Fibroblast of upper back skin (primary cell): ENCODE measurements at places on chromosomes 5 and 9.

- DNase-seq = no peak
Observed at GRCh38 chr5:96788112-96788749, 19.5 kb downstream of the ERAP1 start.

DNA sequence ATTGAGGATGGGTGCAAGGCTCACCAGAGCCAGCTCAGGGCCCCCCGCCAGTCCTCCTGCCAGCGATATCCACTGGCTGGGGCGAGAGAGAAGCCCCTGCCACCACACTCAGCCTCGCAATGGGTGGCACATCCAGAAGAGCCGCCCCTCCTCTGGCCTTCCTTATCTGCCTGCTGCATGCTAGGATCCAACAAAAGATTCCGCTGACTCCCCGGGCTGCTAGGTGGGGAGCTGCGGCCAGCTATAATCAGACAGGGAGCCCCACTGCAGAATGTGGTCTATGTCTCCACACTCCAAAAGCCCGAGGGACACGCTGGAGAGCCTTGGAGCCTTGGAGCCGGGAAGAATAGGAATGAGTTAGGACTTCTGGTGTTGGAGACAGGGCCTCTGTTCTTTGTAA lies 32.8 kb downstream of the COL23A1 start:
- no peak for DNase-seq

DNA sequence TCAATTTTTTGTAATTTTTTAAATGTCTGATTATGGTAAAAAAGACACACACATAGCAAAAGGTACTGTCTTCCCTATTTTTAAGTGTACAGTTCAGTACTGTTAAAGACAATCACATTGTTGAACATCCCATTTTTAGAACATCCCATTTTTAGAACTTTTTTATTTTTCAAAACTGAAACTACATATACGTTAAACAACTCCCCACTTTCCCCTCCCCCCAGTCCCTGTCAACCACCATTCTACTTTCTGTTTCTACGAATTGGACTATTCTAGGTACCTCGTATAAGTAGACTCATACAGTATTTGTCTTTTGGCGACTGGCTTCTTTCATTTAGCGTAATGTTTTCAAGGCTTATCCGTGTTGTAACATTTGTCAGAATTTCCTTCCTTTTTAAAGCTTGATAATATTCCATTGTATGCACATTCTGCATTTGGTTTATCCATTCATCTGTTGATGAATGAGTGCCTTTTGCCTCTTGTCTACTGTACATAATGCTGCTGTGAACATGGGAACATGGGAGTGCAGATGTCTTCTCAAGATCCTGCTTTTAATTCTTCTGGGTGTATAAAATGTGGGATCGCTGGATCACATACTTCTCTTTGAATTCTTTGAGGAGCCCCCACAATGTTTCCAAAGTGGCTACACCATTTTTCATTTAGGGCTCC lies 154.0 kb downstream of the PIK3R1 start:
- no peak for DNase-seq

- DNase-seq = no peak
Observed at GRCh38 chr5:126969548-126969947, 60.8 kb downstream of the MARCHF3 start.

DNA sequence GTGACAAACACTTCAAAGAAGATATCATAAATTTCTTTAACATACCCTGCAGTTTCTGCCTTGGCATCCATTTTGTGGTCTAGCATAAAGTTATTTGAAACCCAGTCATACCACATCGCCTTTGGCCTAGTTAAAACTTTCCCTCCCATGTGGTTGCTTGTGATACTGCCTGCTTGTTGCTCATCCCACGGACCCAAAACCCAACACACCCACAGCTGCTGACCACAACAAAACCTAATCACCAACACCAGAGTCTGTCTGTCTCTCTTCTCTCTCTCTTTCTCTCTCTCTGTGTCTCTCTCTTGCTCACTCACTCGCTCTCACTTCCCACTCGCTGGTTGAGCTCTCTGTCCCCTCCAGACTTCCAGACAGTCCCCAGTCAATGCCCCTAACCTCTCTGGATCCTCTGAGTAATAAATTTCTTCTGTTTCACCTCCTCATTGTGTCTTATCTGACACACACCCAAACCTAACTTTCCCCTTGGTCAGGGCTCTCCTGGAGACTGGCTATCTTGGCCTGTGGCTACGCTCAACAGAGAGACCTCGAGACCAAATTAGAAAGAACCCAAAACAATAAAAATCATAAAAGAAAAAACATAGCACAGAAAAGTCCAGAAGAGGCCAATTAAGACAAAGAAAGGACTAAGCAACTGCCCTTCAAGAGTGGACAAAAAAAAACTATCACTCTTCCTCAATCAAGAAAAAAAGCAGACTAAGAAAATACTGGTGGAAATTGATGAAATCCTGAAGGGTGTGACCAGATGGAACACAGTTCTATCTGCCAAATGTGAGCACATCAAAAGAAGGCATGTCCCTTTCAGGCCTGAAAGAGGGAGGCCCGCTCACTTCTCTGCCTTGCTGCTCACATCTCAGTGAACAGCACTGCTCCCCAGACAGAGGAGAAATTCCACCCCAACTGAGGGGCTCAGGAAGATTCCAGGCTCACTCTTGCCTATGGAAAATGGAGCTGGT lies 41.5 kb downstream of the TTLL11 start:
- DNase-seq = peak; percentile 81

- no peak for DNase-seq
Observed at GRCh38 chr5:55502759-55503158, 32.0 kb downstream of the PLPP1 start.

DNA sequence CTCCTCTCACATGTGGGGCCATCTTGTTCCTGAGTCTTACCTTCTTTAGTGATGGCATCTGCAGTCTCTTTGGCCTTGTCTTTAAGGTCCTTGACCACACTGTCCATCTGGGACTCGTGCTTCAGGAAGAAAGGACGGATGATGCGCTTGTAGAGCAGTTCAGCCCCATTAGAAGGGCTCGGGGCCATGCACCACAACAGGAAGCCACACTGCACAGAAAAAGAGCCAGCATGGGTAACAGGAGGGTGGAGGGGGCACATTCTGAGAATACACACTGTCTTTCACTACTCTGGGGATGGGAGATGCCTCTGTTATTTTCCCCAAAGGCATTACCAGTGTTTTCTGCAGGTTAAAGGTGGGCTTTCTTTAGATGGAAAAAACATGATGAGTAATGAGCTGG lies 25.9 kb downstream of the SRP19 start:
- DNase-seq = no peak

- DNase-seq = peak; percentile 99
Observed at GRCh38 chr5:39399135-39400036, 25.4 kb downstream of the DAB2 start.

DNA sequence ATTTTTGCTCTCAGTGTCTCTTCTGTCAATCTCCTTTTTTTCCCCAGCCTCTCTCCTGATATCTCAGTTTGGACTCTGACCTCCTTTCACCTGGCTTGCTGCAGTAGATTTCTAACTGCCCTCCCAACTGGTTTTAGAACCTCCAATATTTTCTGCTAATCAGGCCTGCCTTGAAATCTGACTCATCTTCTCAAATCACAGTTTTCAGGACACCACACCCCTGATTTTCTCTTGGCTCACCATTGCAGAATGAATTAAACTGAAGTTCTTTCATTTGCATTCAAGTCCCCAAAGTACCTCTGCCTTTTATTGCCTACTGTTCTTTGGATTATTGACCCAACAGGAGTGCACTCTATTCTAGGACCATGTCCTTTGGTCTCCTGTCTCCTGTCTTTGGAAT lies 310.4 kb upstream of the TRPC7 start:
- no peak for DNase-seq

- no peak for DNase-seq
Observed at GRCh38 chr9:76619640-76620039, 144.6 kb upstream of the PCA3 start.

GRCh38 chr9:130830231-130830760 lies 4.8 kb upstream of the ABL1 start:
- DNase-seq = no peak

DNA sequence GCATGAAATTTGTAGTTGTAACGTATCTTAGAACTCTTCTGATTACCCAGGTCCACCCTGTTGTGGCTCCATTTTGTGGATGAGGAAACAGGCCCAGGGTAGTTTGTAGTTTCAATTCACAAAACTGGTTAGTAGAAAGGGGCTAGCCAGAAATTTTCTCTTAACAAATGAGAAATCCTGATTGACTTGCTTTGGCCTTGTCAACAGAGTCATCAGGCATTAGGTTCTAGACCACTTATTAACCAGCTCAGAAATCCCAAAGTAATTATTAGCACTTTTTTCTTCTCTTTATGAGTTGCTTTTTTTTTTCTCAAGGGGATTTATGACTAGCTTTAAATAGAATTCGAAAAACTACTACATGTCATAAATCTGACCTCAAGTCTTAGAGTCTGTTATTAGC lies 160.2 kb downstream of the SH3GL2 start:
- no peak for DNase-seq
